ENCODE measurements at places on chromosomes 5 and 9.

DNA sequence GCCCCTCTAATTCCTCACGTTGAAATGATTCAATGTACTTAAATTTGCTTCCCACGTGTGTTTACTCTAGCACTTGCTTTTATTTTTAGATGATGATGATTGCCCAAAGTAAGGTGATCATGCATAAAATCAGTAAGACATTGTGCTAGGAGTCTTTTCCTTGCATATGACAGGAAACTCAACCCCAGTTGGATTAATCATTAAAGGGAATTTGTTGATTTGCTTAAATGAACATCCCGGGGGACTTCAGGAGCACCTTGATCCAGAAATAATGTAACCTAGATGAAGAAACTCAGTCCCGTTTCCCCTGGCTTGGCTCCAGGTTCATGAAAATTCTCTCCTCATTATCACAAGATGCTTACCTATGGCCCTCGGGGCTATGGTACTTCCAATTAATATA is 106.1 kb upstream of the STC2 start:
- DNase-seq, result no peak

GRCh38 chr5:142748568-142749249 is 21.5 kb upstream of the ARHGAP26 start:
- DNase-seq, result peak; percentile 74

DNA sequence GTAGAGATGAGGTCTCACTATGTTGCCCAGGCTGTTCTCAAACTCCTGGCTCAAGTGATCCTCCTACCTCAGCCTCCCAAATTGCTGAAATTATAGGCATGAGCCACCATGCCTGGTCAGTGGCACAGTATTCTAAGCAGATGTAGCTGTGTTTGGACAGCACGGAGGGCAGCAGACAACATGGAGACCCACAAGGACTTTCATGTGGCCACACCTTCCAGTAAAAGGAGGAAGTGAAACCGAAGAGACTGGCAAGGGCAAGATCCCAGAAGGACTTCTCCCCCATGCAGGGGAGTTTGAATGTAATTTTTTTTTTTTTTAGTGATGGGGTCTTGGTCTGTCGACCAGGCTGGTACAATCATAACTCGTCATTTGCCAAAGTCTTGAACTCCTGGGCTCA is 172.2 kb downstream of the TRPM3 start:
- no peak for DNase-seq

- DNase-seq, result no peak
Observed at GRCh38 chr9:15113288-15113687, 193.7 kb downstream of the TTC39B start.

GRCh38 chr5:57839025-57839424 is 356.4 kb upstream of the ACTBL2 start:
- DNase-seq, result peak; percentile 55

- DNase-seq, result peak; percentile 41
Observed at GRCh38 chr9:86486891-86487837, 133.0 kb upstream of the TUT7 start.

DNA sequence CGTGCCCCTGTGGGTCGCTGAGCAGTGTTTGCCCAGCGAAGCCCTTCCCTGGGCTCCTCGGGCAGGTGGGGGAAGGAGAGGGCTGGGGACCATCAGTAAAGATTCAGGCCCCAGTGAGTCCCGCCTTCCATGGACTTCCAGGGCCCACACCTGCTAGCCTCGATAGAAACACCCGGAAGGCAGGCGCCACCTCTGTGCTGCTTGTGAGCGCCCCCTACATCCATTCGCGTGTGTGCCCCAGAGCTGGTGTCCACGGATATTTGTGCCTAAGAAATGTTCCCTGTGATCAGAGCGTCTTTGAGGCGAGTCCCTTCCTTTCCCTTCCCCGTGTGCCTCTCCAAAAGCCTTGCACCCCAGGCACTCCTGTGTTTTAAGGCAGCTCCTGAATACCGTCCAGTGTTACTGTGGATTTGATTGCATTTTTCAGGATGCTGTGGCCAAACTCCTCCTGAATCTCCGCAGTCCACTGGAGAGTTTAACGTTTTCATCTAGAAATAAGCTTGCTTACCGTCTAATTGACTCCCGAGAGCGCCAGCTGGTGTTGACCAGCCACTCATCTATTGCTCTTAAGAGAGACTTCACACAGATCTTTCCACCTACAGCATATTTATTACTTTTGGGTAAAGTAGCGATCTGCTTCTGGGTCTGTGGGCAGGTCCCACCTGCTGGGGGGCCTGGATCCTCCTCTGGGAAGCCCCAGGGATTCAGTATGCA is 101.4 kb downstream of the COL5A1 start:
- no peak for DNase-seq

GRCh38 chr5:137666461-137666850 is 69.4 kb downstream of the KLHL3 start:
- no peak for DNase-seq

DNA sequence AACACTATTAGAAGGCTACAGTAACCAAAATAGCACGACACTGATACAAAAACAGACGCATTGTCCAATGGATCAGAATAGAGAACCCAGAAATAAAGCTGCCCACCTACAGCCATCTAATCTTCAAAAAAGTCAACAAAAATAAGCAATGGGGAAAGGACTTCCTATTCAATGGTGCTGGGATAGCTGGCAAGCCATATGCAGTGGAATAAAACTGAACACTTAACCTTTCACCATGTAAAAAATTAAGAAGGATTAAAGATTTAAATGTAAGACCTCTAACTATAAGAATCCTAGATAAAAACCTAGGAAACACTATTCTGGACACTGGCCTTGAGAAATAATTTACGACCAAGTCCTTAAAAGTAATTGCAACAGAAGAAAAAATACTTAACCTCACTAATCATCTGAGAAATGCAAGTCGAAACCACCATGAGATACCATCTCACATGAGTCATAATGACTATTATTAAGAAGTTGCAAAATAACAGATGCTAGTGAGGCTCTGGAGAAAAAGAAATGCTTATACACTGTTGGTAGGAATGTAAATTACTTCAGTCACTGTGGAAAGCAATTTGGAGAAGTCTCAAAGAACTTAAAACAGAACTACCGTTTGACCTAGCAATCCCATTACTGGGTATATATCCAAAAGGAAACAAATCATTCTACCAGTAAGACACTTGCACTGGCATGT is 203.3 kb upstream of the CDH9 start:
- peak; percentile 68 for DNase-seq

DNA sequence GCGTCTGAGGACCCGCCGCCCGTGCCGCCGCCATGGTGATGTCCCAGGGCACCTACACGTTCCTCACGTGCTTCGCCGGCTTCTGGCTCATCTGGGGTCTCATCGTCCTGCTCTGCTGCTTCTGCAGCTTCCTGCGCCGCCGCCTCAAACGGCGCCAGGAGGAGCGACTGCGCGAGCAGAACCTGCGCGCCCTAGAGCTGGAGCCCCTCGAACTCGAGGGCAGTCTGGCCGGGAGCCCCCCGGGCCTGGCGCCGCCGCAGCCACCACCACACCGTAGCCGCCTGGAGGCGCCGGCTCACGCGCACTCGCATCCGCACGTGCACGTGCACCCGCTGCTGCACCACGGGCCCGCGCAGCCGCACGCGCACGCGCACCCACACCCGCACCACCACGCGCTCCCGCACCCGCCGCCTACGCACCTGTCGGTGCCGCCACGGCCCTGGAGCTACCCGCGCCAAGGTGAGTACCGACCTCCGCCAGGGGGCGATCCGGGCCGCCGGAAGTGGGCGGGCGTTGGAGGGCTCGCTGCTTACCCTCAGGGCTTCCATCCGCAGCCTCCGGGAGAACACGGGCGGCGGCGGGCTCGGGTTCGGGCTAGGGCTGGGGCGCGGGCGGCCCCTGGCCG is 8.5 kb downstream of the PRR7 start:
- peak; percentile 95 for DNase-seq

DNA sequence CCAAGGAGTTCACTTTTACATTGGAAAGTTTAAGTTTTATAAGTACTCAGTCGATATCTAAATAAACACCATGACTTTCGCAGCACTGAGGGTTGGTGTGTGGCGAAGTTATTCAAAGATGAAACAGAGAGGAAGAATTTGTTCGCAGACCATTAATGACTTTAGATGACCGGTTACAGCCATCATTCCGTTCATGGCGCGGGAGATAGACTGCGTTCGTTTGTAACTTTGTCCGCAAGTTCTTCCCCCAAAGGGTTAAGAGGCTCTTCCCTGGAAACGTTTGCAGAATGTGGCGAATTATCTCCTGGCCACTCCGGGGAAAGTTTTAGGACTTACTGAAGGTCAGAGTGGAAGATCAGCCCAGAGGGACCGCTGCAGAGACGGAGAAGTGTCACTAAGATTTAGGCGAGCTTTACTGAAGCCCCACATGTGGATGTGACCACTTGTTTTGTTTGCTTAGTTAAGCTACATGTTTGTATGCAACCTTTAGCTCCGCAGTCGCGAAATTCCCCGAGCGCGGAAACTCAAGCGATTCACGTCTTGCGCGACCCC is 2.2 kb upstream of the FOXD1 start:
- DNase-seq, result no peak

DNA sequence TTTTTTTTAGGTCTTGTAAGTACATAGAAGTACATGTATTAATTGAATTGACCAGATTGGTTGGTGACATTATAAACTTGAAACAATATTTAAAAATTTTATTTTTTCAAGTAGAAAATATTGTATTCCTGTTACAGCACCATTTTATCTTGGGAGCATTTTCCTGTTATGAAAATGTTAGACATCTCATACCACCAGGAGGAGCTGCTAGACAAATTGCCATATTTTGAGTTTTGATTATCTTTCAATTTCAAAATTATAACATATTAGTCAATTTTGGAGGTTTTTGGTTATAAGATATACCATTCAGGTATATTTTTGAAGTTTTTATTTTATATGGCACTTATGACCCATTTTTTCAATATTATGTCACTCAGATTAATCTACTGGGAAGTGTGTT is 84.4 kb downstream of the CNTLN start:
- no peak for DNase-seq

- DNase-seq, result peak; percentile 70
Observed at GRCh38 chr5:124662181-124662781, 84.2 kb downstream of the ZNF608 start.

GRCh38 chr9:20608582-20608981 is 13.7 kb downstream of the MLLT3 start:
- no peak for DNase-seq

- DNase-seq, result no peak
Observed at GRCh38 chr9:77291714-77292113, 114.4 kb downstream of the VPS13A start.

DNA sequence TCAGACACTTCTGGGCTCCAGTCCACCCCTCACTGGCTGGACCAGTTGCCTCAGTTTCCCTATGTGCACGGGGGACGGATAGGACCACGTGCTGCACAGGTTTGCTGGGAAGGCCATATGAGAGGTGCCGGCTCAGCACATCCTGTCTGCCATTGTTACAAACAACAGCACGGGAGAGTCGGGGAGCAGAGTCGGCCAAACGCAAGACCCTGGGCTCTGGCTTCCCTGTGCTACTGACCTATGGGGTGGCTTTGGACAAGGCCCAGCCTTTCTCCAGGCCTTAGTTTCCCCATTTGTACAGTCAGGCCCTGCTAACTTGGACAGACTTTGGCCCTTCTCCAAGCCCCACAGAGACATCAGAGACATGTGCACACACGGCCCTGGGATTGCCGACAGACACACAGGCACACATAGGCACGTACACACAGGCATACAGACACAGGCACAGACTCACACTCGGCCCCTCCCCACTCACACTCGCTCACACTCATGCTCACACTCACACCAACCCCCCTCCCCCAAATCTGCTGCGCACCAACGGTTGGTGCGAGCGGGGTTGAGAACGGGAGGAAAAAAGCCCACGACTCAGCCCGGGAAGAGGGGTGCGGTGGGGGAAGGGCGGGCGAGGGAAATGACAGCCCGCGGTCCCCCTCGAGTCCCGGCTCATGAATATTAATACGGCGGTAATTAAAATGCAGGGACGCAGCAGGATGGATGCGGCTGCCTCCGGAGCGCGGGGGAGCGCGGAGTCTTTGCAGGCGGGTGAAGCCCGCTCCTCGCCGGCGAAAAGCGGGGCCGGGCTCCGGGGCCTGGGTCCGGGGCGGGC is 133.0 kb downstream of the C9orf50 start:
- DNase-seq, result no peak

GRCh38 chr5:96402500-96402899 is 30.5 kb downstream of the PCSK1 start:
- no peak for DNase-seq

DNA sequence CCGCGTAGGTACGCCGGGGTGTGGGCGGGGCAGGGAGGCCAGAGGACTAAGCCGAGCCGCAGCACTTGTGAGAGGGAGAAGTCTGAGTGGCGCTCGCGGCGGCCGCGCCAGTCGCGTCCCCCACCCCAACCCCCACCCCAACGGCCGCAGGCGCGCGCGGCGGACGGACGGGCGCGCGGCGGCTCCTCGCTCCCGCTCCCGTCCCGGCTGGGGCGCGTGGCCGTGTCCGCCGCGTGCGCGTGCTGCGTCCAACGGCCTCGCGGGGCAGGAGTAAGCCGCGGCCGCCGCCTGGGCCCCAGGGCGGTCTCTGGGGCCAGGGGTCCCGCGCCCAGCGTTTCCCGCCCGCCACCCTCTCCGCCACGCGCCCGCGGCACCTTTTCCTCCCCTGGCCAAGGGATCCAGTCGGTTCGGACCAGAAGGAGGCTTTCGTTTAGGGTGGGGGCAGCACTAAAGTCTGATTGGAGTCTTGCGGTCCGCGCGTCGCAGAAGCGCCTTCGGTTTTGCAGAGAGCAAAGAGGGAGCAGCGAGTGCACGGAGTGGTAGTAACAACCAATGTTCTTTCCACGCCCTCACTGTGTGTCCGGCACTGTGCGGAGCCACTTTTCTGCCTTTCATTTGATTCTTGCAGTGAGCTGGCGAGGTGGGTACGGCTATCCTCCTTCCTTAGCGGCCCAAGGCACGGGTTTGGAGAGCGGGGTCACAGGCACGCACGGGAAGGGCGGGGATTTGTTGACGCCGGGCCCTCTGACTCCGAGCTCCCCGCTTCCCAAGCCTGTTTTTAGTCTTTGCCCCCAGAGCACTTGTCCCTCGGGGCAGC is 483 bp downstream of the G3BP1 start:
- DNase-seq, result peak; percentile 15

DNA sequence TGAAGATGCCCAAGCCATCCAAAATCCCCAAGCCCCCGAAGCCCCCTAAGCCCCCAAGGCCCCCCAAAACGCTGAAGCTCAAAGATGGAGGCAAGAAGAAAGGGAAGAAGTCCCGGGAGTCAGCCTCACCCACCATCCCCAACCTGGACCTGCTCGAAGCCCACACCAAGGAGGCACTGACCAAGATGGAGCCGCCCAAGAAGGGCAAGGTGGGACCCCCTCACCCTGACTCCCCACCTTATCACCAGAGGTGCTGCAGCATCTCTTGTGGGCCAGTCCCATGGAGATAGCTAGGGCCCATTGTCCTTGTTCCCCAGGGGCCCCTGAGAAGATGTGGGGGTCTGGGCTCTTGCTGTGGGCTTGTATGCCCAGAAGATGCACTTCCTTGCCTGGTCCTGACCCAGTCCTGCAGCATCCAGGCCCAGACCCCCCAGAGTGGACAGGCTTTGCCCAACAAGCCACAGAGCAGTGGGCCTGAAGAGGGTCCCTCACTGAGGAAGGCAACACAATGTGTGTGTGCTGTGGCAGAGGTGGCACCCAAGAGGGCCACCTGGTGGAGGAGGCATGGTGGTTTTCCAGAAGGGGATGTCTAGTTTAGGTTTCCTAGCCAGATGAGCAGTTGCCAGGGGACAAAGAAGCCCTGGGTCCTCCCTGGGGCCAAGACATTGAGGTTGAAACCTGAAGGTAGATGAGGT is 84.1 kb downstream of the PHF2 start:
- no peak for DNase-seq
